SJSA1 (cell line): ENCODE measurements at places on chromosomes 12 and 14. TPM values are rescaled to one million over a fixed set of nuclear protein-coding genes. Genes with fewer than 3 reads are reported as not detected.

DNA sequence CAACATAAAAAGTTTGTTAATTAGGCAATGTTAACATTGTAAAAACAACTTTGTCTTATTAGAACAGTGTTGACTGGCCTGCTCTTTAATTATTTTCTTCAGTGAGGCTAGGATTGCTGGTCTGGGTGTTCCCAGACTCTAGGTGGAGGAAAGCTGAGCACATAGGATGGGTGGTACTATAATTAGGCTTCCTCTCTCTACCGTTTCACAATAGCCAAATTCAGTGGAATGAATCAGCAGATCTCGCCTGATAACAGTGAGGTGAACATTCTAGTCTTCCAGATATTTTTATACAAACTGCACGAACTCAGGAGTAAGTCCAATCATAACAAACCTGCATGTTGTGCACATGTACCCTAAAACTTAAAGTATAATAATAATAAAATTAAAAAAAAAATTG, 11.9 kb downstream of the PTGDR start:
- H3K27me3 ChIP-seq = no peaks in the 10 kb centered on the region
- H3K36me3 ChIP-seq = no peaks in the 10 kb centered on the region
- H3K4me3 ChIP-seq = no peak overlapping the region
- H3K27ac ChIP-seq = no peak overlapping the region
- DNase-seq = no peak

DNA sequence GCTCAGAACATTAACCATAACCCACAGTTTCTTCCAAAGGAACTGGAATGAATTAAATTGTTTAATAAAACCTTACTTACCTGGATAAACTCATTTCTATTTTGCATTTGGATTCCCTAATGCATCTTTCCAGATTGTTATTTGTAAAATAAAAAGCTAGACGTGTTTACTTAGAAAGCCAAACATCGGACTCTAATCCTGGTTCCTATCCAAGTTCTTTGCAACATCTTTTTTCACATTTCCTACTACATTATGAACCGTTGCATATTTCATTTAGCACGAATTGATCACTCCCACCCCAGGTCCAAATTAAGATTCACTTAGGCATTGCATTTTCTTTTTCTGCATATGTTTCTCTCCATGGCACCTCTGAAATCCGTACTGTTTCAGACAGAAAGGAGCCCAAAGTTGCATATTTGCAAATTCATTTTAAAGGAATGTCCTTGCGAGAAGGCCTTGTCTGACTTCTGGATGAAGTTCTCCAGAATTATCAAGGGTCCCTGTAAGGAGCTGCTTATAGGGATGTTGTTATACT, 164.4 kb upstream of the GSC start:
- H3K4me1 ChIP-seq = no peaks in the 10 kb centered on the region
- no peak overlapping the region for H3K27ac ChIP-seq
- no peaks in the 10 kb centered on the region for H3K27me3 ChIP-seq
- H3K36me3 ChIP-seq = no peaks in the 10 kb centered on the region

- H3K36me3 ChIP-seq = peaks cover 27% of the 10 kb centered on the region
- no peak overlapping the region for H3K27ac ChIP-seq
- H3K4me3 ChIP-seq = no peak overlapping the region
- H3K4me1 ChIP-seq = no peaks in the 10 kb centered on the region
- H3K27me3 ChIP-seq = no peaks in the 10 kb centered on the region
- DNase-seq = no peak
These were observed 68.2 kb downstream of the WDR20 start for GRCh38 chr14:102207831-102208365.

GRCh38 chr12:52813203-52813819, 605 bp downstream of the KRT4 start:
- H3K4me1 ChIP-seq = 0 out of 2 replicates have a peak, but pooled peaks cover 3% of the 10 kb centered on the region
- peaks cover 93% of the 10 kb centered on the region for H3K27me3 ChIP-seq
- DNase-seq = peak; percentile 79
- no peak overlapping the region for H3K4me3 ChIP-seq
- H3K27ac ChIP-seq = no peak overlapping the region
- H3K36me3 ChIP-seq = no peaks in the 10 kb centered on the region

- no peak for DNase-seq
- no peaks in the 10 kb centered on the region for H3K36me3 ChIP-seq
- H3K4me1 ChIP-seq = no peaks in the 10 kb centered on the region
- H3K27ac ChIP-seq = no peak overlapping the region
- no peaks in the 10 kb centered on the region for H3K27me3 ChIP-seq
These were observed 273.1 kb upstream of the NOVA1 start for GRCh38 chr14:26870722-26871617.

GRCh38 chr12:56160193-56160763, 2.1 kb downstream of the MYL6 start:
- DNase-seq = no peak
- H3K27ac ChIP-seq = peak overlapping the region; percentile 23
- peak overlapping the region; percentile 71 for H3K4me3 ChIP-seq
- no peaks in the 10 kb centered on the region for H3K27me3 ChIP-seq
- H3K4me1 ChIP-seq = peaks cover 28% of the 10 kb centered on the region
- peaks cover 73% of the 10 kb centered on the region for H3K36me3 ChIP-seq

- H3K27me3 ChIP-seq = no peaks in the 10 kb centered on the region
- DNase-seq = no peak
- H3K4me3 ChIP-seq = no peak overlapping the region
- no peaks in the 10 kb centered on the region for H3K36me3 ChIP-seq
- H3K27ac ChIP-seq = no peak overlapping the region
These were observed 21.3 kb upstream of the TSPAN9 start for GRCh38 chr12:3055704-3056467.

DNA sequence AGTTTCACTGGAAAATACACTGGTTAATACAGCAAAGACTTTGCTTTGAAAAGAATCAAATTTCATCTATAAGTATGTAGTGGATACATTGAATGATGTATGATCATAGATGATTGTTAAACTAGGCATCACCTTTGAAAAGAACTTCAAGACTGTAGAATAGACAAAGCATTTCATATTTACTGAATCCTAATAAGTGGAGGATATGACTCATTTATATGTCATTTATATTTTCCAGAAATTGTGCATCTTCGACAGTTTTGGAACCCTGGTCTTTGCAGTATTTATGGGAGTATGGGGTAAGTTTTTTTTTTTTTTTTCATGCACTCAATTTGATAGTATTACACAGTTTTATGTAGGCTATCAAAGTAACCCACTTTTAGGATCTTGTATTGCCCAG, 161.9 kb downstream of the ANO6 start:
- H3K27ac ChIP-seq = no peak overlapping the region
- H3K36me3 ChIP-seq = peaks cover 26% of the 10 kb centered on the region; the same call in 1 of the 2 replicates
- H3K27me3 ChIP-seq = no peaks in the 10 kb centered on the region
- H3K4me1 ChIP-seq = no peaks in the 10 kb centered on the region

- peak; percentile 89 for DNase-seq
- H3K36me3 ChIP-seq = 0 out of 2 replicates have a peak, but pooled peaks cover 3% of the 10 kb centered on the region
- peaks cover 56% of the 10 kb centered on the region for H3K4me1 ChIP-seq
- peak overlapping the region; percentile 66 for H3K27ac ChIP-seq
These were observed 38.1 kb downstream of the P2RX7 start for GRCh38 chr12:121170611-121171260.

GRCh38 chr14:31768355-31768754, 207.2 kb downstream of the NUBPL start:
- H3K36me3 ChIP-seq = no peaks in the 10 kb centered on the region
- no peak for DNase-seq

DNA sequence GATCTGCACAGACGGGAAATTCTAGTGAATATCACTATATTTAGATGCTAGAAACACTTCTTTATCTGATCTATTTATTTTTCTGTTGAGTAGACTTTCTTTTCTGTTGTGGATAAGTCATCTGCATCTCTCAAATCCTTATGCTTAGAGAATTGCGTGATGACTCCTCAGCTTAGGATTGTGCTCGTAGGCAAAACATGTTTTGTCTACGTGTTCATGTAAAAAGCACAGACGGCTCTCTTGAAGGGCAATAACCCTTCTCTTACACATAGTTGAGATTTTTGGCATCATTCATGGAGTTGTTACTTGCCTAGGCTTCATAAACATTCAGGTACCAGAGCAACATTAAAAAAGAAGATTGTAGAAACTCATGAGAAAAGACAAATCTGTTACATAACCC, 18.6 kb downstream of the PPFIBP1 start:
- H3K27me3 ChIP-seq = no peaks in the 10 kb centered on the region
- peak overlapping the region; percentile 76 for H3K27ac ChIP-seq
- H3K36me3 ChIP-seq = no peaks in the 10 kb centered on the region
- H3K4me1 ChIP-seq = peaks cover 36% of the 10 kb centered on the region
- DNase-seq = peak; percentile 77

- peaks cover 6% of the 10 kb centered on the region; the same call in 1 of the 2 replicates for H3K36me3 ChIP-seq
- H3K27ac ChIP-seq = peak overlapping the region; percentile 18
- H3K27me3 ChIP-seq = no peaks in the 10 kb centered on the region
- H3K4me1 ChIP-seq = peaks cover 30% of the 10 kb centered on the region
These were observed 97.3 kb downstream of the ESR2 start for GRCh38 chr14:64196814-64197411.

DNA sequence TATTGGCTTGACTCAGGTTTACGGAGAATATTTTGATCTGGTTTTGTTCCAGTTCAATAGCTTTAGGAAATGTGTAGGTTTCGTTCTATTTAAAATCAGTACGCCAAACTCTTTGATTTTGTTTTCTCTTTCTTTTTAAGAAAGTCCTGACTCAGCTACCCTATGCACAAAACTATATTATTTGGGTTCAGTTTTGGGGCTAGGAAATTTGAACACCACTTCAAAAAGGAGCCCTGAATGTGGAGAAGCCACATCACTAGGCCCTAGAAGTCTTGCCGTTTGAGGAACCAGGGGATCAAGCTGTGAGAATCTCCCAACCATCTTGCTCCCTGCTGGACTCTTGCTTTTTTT, 168.2 kb upstream of the BCL2L14 start:
- no peaks in the 10 kb centered on the region; the same call in 1 of the 2 replicates for H3K27me3 ChIP-seq
- H3K4me3 ChIP-seq = no peak overlapping the region
- H3K4me1 ChIP-seq = peaks cover 18% of the 10 kb centered on the region
- no peak overlapping the region for H3K27ac ChIP-seq
- no peaks in the 10 kb centered on the region for H3K36me3 ChIP-seq
- DNase-seq = no peak

GRCh38 chr12:82663893-82664292, 22.8 kb upstream of the TMTC2 start:
- no peaks in the 10 kb centered on the region for H3K4me1 ChIP-seq
- no peaks in the 10 kb centered on the region for H3K27me3 ChIP-seq
- H3K27ac ChIP-seq = no peak overlapping the region
- no peak for DNase-seq

DNA sequence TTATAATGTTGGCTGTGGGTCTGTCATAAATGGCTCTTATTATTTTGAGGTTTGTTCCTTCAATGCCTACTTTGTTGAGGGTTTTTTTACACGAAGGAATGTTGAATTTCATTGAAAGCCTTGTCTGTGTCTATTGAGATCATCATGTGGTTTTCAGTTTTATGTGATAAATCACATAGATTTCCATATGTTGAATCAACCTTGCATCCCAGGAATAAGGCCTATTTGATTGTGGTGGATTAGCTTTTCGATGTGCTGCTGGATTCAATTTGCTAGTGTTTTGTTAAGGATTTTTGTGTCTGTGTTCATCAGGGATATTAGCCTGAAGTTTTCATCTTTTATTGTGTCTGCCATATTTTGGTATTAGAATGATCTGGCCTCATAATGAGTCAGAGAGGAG, 27.6 kb downstream of the SLC2A13 start:
- no peaks in the 10 kb centered on the region for H3K4me1 ChIP-seq
- H3K27ac ChIP-seq = no peak overlapping the region
- H3K36me3 ChIP-seq = no peaks in the 10 kb centered on the region
- H3K27me3 ChIP-seq = no peaks in the 10 kb centered on the region

DNA sequence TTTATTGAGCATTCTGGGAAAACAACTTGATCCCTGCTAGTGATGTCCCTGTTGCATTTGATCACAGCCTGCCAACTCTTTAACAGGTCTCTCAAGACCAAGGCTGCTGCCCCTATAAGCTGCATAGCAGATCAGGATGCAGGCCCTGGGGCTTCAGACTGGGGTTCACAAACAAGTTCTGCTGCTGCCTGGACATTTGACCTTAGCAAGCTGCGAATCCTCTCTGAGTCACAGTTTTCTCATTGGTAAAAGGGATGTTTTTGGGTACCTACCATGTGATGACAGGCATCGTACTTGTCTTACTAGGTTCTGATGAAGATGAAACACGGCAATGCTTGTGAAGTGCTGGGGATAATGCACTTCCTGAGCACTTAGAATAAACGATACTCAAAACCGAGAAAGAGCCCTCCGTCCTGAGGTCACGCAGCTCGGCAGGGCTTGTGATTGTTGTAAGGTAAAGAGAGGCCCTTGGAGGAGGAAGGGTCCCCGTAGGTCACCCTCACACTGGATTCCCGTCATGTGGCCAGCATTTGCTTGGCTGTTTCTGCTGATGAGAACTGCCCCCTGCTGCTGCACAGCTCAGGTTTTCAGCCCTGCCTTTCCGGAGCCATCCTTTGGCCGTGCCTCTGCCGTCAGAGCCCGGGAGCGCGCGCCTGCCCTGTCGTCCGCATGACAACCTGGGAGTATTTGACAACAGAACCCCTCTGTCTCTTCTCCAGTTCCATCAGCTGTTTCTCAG, 39.1 kb downstream of the TSPAN9 start:
- H3K27ac ChIP-seq = no peak overlapping the region
- H3K36me3 ChIP-seq = no peaks in the 10 kb centered on the region
- no peak for DNase-seq
- H3K4me3 ChIP-seq = no peak overlapping the region

DNA sequence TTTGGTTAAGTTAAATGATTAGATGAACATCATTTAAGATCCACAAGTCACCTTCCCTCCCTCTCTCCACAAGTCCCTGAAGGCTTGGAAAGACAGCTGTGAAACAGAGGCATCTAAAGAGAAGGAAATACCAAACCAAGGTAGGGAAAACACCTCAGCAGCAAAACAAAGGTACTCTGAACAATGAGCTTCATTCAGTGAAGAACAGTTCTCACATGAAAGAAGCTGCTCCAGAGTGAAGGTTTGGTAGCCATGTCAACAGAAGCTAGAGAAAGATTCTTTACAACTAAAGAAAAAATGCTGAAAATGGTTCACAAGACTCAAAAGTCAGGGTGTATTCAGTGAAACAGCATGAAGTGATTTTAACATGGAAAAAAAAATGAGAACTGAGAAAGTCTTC, 69.4 kb downstream of the FGD6 start:
- H3K27me3 ChIP-seq = no peaks in the 10 kb centered on the region
- H3K4me3 ChIP-seq = no peak overlapping the region
- H3K36me3 ChIP-seq = no peaks in the 10 kb centered on the region
- no peak overlapping the region for H3K27ac ChIP-seq
- H3K4me1 ChIP-seq = peaks cover 4% of the 10 kb centered on the region; the same call in 1 of the 2 replicates

The LLPH gene
- total RNA-seq = 22.0 and 31.2 TPM in 2 replicates

The KRT79 gene
- 0.08 and 1.1 TPM in 2 replicates for total RNA-seq

The KCNC2 gene
- total RNA-seq = not detected in 2 replicates

The KRT4 gene
- total RNA-seq = not detected in 2 replicates

The PELI2 gene
- total RNA-seq = 5.3 and 9.6 TPM in 2 replicates

The GALNT4 gene
- total RNA-seq = 9.4 and 10.2 TPM in 2 replicates

The FMNL3 gene
- 12.9 and 19.2 TPM in 2 replicates for total RNA-seq
